ENCODE measurements at places on chromosomes 1 and 21.

DNA sequence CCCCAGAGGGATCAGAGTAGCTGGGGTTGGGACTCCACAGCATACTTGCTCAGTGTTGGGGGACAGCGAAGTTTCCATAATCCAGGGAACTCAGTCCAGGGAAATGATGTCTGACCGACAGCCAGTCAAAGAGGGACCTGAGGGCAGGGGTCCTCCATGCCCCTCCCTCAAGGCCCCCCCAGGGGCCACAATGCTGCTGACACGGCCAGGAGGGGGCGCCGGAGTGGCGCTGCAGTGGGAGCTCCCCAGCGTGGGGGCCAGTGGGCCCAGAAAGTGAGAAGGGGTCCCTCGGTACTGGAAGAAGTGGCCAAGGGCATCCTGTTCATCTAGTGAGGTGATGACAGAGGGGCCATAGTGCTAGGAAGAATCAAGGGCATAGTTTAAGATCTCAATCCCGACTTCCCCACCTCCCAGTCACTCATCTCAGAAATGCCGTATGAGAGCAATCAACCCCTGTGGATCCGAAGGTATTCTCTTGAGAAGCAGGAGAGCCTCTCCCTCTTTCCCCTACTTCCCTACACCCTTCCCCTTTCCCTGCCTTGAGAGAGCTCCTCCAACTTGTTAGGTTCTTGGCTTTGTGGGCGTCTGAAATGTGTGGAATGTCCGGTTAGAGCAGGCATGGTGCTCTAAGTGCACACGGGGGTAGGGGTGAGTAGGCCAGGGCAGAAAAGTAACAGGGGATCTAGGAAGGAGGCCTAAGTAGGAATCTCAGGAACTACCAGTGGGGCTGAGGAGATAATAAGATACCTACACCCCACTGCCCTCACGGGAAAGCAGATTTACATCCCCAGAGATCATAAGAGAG is 4.1 kb downstream of the NUDT17 start:
- DNase-seq: no peak

DNA sequence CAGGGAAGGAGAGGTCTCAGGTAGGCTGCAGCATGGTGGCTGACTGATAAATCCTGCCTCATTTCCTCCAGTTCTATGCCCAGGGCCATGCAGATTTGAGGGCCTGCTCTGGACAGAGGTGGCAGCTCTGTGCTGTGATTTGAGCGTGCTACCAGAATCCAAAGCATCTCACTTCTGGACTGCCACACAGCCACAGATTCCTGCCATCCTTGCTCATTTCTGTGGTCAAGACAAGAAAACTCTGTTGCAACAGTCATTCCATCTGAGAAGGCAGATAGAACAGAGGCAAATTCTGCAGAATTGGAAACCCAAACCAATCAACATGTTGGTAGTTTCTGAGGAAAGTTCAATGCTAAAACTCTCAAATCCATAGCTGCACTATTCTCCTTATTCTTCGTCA is 102.8 kb upstream of the GALNT2 start:
- DNase-seq: no peak

GRCh38 chr1:87799451-87799850 is 470.8 kb downstream of the LMO4 start:
- no peak for DNase-seq

DNA sequence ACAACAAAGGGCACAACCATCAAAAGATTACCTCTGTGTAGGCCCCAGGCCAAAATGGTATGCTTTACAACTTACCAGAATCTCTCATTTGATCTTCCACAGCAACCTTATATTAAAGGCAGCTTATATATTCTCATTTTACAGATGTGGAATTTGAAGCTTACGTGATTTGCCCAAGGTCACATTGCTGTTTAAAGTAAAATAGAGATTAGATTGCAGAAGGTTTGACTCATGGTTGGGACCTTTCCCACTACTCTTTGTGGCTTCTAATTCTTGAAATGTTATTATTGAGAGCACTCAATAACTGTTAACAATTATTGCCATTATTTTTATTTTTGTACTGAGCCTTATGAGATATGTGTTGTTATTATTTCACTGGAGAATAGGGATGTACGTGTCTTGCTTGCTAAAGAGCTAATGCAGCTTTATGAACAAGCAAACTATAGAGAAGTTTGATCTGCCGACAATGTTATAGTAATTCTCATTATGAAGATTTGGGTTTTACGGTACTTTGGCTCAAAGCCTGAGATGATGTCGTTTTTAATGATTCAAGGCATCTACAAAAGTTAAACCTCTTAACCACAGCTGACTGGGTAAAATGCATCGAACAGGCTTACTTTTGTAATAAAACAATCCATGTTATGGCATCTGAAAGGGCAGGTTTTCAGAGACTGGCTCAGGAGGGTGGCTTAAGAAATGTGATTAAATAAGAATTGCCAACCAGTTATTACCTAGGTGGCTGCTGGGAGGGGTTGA is 43.3 kb upstream of the TSNAX start:
- no peak for DNase-seq

GRCh38 chr1:204358605-204359004 is 1.1 kb downstream of the PLEKHA6 start:
- DNase-seq: no peak

GRCh38 chr1:110582378-110582777 is 23.8 kb downstream of the KCNA2 start:
- no peak for DNase-seq

DNA sequence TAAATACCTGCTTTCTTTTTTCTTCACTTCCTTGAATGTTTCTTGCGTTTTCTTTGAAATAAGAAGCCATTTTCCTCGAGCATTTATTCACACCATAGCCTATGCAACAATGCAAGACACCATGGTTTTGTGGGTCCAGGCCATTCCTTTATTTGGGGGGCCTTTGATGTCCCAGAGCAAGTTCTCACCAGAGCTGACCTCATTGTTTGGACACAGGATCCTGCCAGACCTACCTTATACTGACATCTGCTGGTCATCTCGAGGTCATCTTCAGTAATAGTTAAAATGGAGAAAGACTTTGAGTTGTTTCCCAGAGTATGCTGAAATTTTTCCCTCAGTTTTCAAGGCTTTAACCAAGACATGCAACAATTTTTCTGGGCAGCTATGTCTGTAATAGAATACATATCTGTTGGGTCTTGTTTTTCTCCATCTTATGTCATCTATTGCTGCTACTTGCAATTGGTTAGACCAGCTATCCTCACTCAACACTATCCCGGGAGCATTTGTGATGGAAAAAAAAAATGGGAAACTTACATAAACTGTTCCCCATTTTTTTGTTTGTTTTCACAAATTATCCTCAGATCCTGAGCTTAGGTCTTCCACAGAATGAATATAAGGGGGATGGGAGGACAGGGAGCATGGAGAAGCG is 34.0 kb upstream of the BACE2 start:
- DNase-seq: no peak

- no peak for DNase-seq
Measured at GRCh38 chr1:32774950-32775634, 42.1 kb downstream of the YARS1 start.

- no peak for DNase-seq
Measured at GRCh38 chr1:84615790-84616189, 41.5 kb upstream of the CTBS start.

Data from ureter (tissue), 1 donor.